RWPE2 (cell line): ENCODE measurements at places on chromosomes 12 and 14.

DNA sequence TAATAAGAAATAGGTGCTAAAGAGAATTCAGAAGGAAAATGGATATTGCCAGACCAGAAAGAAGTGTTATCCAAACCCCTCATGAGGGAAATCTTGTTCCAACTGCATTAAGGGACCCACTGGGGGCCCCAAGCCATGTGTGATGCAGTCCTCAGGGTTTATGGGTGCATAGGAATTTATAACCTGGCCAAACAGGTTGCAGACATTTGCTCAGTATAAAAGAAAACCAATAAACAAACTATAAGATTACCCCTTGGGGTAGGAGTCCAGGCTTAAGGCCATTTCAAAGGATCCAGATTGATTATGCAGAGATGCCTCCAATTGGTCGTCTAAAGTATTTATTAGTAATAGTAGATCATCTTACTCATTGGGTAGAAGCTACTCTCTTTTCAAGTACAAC lies 240.9 kb upstream of the DIO3 start:
- no peak for DNase-seq

DNA sequence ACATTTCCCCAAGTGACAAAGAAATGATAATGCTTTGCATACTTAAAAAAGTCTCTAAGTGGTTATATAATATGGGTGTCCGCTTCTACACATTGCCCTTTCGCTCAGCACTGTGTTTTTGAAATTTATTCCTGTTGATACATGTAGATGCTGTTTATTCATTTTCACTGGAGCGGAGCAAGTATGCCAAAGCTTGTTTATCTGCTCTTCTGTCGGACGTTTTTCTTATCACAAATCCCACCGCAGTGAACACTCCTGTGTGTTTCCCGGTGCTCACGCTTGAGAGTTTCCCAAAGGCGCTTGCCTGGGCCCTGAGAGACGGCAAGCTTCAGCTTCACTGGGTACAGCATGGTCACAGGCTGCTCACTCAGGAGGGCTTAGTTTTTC lies 50.2 kb downstream of the TPCN1 start:
- DNase-seq: no peak

DNA sequence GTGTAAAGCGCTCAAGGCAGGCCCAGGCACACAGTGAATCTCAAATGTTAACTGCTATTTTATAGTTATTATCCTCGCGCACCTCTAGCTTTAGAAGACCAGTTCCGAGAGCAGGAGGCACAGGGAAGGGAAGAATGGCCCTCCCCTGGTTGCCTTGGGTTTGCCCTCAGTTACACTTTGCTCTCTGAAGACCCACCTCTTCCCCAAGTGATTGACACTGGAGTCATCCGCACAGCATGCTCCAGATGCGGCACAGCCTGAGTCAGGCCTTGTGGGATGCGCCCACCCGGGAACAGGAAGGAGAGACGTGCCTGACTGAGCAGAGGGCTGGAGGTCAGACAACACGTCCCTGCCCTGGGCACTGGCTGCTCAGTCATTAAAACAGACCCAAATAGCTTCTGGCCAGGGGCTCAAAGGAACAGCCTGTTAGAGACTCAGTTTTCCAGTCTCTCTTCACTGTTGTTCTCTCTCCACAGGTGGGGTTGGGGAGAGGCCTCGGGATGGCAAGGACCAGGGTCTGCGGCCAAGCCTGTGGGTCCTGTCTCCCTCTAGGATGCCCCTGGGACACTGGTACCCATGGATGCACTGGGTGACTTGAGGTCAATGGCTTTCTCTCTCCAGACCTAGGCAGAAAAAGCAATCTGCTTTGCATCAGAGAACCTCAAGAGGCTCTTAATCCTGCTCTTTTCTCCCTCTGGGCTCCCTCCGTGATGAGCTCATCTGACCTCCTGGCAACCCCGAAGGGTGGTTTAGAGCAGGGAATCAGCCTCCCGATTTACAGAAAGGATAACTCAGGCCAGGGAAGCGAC lies 13.6 kb upstream of the MLXIP start:
- no peak for DNase-seq

DNA sequence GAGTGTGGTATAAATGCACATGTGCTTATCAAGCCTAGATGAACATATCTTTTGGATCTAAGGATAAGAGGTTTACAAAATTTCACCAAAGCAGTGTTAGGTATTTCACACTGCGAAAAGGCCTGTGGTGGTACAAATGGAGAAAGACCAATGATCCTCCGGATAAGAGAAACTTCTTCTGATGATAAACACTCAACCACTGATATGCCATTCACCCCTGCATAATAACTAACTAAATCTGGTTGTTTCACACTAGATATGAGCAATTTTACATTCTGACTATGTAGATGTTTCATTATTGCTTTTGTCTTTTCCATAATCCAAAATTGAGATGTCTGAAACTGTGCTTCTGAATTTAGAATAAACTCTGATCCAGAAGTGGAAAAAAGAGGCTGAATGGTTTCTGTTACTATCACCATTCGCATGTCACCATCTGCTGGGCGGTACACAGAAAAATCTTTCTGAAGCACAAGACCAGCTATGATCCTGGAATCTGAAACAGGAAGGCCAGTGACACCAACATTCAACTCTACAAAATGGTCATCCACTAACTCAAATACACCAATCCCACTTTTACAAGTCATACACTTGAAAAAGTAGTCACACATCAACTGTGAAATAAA lies 1.3 kb downstream of the BBS10 start:
- DNase-seq: no peak

DNA sequence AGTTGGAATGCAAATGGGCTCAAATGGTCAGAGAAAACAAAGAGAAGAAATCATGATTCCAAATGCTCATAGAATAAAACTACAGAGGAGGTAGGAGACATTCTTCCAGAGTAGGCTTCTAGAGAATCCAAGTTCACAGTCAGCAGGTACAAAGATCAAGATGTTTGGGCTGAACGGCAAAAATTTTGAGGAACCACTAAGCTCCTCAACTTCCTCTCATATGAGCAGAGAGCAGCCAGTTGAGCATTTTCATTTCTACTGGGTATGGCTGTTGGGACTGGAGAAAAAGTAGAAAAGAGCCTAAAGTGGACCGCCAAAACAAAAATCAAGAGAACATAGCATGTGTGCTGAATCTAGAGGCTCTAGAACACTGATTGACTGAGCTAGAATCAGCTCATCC lies 73.8 kb upstream of the ARID2 start:
- no peak for DNase-seq

- DNase-seq: no peak
These were observed 71.6 kb downstream of the ITPK1 start for GRCh38 chr14:93044121-93044520.

- DNase-seq: no peak
These were observed 3.8 kb upstream of the CDKL1 start for GRCh38 chr14:50400461-50400860.

- no peak for DNase-seq
These were observed 110.2 kb downstream of the NEDD1 start for GRCh38 chr12:97017213-97017612.

DNA sequence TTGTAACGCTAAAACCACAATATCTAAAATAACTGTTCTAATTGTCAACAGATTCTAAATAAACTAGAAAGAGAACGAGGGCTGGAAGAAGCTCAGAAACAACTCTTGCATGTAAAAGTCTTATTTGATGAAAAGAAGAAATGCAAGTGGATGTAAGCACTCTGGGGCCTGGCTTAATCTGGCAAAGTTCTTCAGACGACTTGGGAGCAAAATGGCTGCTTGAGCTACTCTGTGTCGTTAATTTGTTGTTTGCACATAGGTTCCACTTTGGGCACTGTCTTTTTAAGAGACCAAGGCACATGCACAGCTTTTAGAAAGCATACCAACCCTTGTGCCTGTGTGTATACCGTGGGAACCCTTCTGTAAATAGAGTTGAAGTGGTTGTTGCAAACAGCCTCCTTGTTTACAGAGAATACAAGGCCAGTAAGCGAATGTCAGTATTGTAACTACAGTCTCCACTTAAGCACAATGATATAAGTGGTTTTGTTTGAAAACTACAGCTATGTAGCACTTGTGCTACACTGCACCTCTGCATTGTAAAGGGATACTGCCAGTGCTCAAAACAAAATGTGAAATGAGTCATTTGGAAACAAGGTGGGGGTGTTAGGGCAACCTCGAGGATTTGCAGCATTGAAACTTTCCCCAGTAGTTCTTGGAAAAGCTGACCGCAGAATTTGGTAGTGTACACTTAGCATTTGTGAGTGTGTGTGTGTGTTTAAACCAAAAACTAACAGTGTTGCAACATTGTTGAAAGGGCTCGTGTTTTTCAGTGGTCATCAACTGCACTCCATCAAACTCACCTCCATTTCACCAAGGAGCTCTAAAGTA lies 154.3 kb downstream of the CEP83 start:
- DNase-seq: no peak

DNA sequence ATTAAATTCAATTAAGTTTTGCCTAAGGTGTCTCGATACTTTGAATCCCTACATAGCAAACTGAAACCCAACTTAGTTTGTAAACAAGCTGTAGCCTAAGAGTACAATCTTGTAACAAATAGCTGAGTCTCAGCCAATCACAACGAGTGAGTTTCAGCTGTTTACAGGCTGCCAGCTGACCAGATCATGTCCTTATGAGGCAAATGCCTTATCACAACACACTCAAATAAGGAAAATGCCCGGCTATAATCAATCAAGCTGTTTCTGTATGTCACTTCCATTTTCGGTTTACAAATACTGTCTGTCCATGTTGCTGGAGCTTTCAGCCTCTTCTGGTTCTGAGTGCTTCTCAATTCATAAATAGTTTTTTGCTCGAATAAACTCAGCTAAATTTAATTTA lies 943.8 kb downstream of the SLC16A7 start:
- no peak for DNase-seq

GRCh38 chr12:88723219-88723618 lies 142.9 kb upstream of the KITLG start:
- DNase-seq: no peak

DNA sequence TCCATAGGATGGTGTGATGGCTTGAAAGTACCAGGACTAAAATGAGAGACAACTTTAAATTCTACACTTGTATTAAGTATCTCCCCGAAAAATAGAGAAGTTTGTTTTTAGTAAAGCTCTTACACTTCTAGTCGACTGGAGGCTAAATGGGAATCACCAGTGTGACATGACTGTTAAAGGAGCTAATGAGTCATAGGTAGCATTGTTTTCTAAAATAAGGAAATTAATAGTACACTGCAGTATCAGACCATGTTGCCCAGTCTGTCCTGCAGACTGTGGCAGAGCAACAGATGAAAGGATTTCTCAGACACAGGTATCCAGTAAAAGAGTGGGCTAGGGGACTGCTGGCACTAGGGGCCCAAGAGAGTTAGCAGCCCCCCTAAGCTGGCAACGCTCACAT lies 140.1 kb downstream of the TMEM117 start:
- DNase-seq: no peak
